Activated T-cell treated with anti-CD3 and anti-CD28 coated beads, Interleukin-2, amount 50 U/mL, for 1 hour (primary cell): ENCODE measurements at places on chromosomes 3 and 15.
A peak's percentile ranks its signal among the peaks of the same experiment; 100 is the strongest.

GRCh38 chr3:153182501-153183293 is 20.7 kb downstream of the RAP2B start:
- DNase-seq = no peak

- DNase-seq = no peak
These were observed 98.1 kb downstream of the TMCC1 start for GRCh38 chr3:129795186-129796010.

GRCh38 chr3:194306109-194306686 is 44.9 kb downstream of the CPN2 start:
- peak; percentile 56 for DNase-seq

DNA sequence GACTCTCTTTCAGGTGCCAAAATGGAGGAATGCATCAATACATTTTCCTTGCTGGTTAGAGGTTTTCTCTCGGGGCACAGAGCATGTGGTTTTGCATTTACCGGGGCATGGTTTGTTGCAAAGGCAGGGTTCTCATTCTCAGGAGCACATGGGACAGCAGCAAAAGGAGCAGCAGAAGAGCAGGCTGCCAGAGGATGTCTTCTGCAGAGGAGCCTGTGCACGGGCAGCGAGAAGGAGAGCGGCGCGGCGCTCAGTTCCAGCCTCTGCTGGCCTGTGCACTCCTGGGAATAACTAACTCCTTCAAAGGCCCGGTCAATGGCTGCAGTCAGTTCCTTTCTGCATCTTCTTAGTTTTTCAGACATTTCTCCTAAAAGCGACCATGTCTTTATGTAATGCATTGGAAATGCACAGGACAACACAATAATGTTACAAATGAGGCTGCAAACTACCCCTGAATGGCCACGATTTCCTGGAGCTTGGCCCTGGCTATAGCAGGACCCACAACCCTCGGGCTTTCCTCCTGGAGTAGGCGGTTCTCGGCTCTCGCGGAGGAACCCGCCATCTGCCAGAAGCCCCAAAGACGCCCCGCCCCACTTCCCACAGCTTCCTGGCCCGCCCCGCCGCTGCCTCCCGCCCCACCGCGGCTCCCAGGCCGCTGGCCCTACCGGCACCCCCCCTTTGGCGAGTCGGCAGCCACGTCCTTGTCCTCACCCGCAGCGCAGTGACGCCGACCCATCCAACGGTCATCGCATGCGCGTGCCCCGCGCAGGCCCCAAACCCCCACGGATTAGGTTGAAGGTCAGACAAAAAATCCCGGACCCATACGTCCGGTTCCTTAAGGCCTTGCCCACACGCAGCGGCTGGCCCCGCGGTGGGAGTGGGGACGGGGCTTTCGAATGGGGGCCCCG is at the start of gene C3orf62:
Gene C3orf62 (minus strand): TSS at position 758 of the 908 bp plus-strand sequence. CDS start 360 bp downstream, at position 398.
- DNase-seq = peak; percentile 72

DNA sequence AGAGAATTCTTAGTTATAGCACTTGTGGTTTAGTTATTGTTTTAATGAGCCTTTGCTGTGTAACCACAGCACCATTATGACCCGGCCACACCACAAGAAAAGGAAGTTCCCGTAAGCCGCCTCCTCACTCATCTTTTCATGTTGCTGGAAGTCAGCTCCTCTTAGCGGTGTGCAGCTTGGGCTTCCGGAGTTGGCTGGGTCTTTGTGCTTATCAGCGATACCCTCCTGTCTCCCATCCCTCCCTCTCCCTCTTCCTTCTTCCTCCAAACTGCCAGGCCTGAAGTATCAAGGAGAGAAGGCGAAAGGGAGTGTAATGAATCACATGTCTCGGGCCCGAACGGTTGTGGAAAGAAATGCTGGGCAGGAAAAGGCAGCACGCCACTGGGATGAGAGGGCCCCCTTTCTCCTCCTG is 353.5 kb downstream of the MCTP2 start:
- peak; percentile 23 for DNase-seq

DNA sequence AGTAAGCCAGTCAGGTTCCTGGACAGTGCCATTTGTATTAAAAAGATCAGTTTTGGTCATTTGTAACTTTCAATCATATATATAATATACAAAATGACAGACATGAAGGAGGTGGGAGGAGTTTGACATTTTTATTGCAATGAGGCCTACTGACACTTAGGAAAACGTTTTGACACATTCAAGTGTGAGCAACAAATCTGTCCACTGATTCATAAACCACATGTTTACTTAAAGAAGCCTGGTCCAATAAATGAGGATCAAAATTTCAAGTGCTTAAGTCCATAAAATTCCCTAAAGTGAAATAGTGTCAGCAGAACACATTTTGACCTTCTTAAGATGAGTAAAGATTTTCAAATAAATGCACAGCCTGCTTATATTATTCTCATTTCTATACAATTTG is 137.3 kb downstream of the MECOM start:
- no peak for DNase-seq

DNA sequence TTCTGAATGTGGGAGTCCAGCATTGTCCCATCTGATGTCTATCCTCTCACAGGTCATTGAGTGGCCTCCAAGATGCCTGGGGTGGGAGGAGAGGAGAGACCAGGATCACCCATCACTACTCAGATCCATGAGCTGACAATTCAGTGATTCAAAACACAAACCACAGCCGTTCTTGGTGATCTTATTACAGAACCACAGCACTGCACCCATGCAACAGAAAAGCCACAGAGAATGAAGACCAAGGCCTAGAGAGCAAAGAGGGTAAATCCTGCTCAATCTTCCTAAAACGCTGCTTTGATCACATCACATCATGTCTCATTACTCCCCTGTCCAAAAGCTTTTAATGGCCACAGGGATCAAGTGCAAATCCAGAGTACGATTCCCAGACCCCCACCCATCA is 23.5 kb downstream of the ANP32A start:
- DNase-seq = no peak

DNA sequence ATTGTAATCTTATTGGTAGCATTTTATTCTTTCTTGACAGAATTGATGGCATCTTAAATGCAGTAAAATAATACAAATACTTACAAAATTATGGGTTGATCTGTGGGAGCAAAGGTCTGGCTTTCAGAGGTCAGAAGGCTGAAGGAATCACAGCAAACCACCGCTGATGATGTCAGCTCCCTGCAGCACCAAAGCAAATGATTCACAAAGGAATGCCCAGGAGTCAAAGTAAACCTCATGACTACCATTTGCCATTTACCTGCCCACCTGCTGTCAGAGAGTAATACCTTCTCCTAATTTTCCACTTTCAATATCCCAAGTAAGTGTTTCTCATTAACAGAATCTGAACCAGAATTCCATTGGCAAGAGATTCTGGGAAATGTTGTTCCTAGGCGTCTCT is 46.1 kb downstream of the CPA3 start:
- no peak for DNase-seq

DNA sequence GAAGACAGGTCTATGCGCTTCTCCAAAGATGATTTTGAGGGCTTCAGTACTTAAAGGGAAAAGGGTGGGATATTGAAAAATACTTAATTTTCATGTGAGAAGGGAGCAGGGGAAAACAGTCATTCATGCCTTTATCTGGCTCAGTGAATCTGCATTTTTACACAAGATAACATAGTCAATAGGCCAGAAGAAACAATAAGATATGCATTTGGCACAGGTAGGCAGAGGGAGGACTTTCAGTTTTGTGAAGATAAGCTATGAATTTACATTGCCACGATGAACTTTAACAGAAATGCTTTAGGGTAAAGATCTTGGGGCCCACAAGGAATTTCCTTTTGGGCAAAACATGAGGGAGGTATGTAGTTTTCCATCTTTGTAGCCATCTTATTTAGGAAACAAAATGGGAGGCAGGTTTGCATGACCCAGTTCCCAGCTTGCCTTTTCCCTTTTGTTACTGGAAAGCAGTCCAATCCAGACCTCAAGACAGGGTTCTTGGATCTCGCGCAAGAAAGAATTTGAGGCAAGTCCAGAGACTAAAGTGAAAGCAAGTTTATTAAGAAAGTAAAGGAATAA is 504.2 kb downstream of the IGSF11 start:
- DNase-seq = no peak

GRCh38 chr15:44101944-44102343 is 93.1 kb downstream of the FRMD5 start:
- no peak for DNase-seq

DNA sequence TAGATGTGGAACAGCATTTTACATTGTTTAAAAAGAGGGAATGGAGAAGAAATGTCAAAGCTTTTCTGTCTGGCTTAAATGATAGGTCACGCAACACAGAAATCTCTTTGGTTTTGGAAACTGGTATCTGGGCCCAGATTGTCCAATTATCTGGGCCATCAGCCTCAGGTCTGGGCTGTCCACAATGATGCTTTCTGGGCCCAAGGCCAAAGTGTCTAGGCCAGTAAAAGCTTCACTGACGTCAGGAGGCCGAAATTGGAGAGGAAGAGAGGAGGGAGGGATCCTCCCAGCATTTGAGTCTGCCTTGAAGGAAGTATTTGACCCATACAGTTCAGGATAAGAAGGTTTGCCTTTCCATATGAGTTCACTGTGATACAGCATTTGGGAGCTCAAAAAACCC is 60.7 kb upstream of the ALDH1A3 start:
- DNase-seq = no peak

DNA sequence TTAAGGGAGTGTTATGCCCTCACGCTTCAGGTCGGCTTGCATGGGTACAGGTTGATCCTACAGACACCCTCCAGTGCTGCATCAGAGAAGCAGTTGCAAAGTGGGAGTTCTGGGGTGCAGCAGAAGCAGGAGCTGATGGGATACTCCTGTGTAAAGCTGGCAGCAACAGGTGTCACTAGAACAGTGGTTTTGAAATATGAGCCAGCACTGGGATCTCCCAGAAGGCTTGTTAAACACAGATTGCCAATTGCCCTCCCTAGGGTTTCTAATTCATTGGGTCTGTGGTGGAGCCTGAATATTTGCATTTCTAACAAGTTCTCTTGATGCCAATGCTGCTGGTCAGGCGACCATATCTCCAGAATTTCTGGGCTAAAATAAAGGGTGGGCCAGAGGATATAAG is 350.4 kb downstream of the CLSTN2 start:
- no peak for DNase-seq

DNA sequence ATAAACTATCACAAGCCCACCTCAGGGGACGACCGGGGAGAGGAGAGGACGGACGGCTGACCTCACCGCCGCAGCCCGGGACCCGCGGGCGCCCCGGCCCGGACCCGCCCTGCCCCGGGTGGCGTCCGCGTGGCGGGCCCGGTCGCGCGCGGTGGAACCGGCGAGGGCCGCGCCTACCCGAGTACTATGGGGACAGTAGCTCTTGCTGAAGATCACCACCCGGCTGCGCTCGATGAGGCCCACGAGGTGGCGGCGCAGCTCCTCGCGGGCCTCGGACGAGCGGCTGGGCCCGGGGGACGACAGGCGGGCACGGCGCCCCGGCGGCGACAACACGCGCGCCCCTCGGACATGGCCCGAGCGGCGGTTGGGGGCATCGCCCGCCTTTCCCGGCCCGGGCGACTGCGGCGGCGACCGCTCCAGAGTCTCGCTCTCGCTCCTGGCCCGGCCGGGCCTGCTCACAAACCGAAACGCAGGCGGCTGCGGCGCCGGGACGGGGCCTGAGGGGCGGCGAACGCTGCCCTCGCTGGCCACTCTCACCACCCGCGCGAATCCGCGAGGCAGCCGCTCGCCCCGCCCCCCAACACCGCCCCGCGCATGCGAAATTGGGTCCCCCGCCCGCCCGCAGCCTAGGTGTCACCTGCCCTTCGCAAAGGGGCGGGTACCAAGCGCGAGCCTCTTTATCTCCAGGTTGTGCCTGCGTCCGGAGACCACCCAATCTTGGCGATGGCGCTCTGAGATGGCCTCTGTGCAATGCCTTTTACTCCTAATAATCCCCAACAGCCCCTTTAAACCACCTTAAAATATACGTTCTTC is at the start of gene TXNRD3:
Gene TXNRD3 (minus strand): TSS at position 554 of the 813 bp plus-strand sequence.
- peak; percentile 81 for DNase-seq

DNA sequence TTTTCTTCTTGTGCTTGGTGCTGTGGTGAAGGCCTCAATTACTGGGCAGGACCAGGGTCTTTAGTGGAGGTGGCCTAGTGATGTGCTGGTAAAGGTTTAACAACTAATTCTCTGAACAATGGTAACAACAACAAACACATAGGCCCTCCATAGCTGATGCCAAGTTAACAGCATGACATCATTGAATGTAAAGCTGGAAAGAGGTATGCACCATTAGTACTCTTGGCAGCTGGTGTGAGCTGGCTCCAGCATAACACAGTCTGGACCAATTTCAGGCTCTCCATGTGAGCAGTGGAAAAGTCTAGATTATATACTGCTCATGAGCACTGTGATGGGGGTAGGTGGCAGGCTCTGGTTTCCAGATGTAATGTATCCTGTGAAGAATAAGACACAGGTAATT is 61.8 kb downstream of the SLC7A14 start:
- DNase-seq = no peak

- peak; percentile 36 for DNase-seq
These were observed 932 bp downstream of the ARL8B start for GRCh38 chr3:5122741-5123706.

- no peak for DNase-seq
These were observed 12.9 kb downstream of the NR2F2 start for GRCh38 chr15:96343113-96344059.

DNA sequence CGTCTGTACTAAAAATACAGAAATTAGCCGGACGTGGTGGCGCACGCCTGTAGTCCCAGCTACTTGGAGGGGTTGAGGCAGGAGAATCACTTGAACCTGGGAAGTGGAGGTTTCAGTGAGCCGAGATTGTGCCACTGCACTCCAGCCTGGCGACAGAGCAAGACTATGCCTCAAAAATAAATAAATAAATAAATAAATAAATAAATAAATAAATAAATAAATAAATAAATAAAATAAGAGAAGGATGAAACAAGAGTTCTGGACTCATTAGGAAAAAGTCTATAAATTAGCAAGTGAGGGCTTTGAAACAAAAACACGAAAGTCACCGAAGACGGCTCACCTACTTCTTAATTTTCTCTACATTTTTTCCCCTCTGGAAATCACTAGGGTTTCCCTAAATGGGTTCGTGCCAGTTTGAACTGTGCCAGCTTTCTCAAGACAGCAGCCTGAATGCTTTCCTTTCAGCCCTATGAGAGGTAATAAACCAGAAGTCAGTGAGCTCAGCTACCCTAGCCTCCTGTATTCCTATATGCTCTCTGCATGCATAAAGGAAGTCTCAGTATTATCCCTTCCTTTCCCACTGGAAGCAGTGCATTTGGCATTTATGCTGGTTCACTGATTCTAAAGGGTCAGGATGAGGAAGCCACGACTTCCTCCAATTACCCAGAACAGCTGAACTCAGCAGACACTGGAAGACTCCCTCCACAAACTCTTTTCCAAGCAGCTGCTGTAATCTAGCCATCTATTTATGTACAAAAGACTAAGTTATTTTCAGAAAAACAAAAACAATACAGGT is 266.9 kb downstream of the ZBBX start:
- no peak for DNase-seq
